Upper lobe of left lung (tissue), 6 donors: ENCODE measurements at places on chromosomes 11 and 22. TPM values are rescaled to one million over a fixed set of nuclear protein-coding genes. Genes with fewer than 3 reads are reported as not detected.

DNA sequence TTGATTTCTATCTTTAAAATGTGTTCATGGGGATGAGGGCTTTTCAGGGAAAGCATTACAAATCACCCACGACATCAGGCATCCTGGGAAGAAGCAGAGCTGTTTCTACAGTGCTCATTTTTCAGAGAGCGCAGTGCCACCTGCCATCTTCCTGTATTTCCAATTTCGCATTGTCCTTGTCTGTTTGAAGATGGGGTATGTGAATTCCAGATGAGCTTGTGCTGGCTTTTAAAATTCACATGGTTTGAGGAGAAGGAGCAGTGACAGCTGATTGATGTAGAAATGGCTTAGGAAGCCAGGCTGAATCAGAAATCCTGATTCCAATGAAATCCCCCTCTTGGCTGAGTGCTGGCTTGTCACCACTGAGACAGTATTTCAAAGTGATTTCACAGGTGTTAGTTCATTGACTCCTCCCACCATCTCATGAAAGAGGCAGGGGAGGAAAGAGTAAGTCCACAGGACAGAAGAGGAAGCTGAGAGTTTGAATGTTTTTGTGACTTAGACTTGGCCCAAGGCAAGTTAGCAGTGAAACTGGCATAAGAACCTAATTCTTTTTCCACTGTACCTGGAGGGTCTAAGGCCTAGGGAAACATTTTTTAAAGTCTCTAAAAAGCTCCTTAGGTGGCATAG, 344.6 kb upstream of the C11orf87 start:
- DNase-seq, result no peak

DNA sequence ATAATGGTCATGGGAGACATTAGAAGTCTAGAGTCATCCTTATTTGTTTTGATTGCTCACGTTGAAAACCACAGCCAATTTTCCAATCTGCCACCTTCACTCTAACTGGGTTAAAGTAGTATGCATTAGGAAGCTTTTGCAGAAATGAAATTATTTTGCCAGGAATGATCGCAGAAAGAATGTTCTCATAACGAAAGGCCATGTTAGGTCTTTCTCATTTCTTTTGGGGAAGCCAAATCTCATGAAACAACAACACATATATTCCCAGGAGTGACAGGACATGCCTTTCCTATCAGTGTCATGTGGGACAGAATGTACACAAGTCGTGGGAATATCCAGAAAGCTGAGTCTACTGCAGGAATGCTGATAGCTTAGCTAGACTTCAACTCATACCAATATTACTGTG, 386.3 kb downstream of the AASDHPPT start:
- DNase-seq, result no peak

DNA sequence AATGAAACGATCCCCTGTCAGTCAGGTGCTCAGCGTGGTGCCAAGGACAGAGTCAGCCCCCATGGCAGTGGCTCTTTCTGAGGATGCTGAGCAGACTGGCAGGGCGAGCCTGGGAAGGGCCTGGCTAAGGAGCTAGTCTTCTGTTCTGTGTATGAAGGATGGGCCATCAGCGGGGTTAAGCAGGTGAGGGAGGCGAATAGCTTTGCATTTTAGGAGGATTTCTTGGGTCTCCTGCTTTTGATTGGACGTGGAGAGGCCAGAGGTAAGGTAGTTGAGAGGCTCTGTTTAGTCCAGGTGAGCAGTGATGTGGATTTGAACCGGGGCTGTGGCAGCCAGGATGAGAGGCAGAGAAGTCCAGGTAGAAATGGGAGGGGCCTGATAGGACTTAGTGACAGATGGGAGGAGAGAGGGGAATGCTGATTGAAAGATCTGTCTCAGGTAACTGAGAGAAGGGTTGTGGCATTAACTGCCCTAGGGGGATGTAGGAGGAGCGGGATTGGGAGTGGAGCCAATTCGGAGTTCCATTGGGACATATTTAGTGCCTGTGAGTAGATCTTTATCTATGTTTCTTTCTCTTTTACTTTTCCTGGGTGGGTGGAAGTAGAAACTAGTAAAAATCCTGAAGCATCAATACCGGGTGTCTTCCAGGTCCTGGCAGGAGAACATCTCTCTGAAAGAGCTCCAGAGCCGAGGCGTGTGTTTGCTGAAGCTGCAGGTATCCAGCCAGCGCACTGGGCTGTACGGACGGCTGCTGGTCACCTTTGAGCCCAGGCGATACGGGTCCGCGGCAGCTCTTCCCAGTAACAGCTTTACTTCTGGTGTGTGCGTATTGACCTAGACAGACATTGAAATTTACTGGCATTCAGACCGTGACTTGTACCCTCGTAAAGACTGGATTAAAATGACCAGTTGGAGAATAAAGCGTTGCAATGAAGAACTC, 2.0 kb downstream of the IGHMBP2 start:
- DNase-seq, result no peak

The E2F8 gene
- total RNA-seq, result 1.0 TPM

The ARVCF gene
- total RNA-seq, result 54.5 TPM
